ENCODE measurements at places on chromosomes 4 and X. TPM values are rescaled to one million over a fixed set of nuclear protein-coding genes. Genes with fewer than 3 reads are reported as not detected.
A peak's percentile ranks its signal among the peaks of the same experiment; 100 is the strongest.

GRCh38 chr4:99634742-99635360 is 22.8 kb downstream of the C4orf54 start:
- H3K27ac ChIP-seq, result no peak overlapping the region
- no peak overlapping the region for H3K4me3 ChIP-seq
- no peaks in the 10 kb centered on the region for H3K36me3 ChIP-seq
- no peak for DNase-seq

GRCh38 chr4:181896614-181897013 is 346.6 kb upstream of the TENM3 start:
- DNase-seq, result no peak
- H3K36me3 ChIP-seq, result no peaks in the 10 kb centered on the region
- no peak overlapping the region for H3K4me3 ChIP-seq
- H3K4me1 ChIP-seq, result no peaks in the 10 kb centered on the region

DNA sequence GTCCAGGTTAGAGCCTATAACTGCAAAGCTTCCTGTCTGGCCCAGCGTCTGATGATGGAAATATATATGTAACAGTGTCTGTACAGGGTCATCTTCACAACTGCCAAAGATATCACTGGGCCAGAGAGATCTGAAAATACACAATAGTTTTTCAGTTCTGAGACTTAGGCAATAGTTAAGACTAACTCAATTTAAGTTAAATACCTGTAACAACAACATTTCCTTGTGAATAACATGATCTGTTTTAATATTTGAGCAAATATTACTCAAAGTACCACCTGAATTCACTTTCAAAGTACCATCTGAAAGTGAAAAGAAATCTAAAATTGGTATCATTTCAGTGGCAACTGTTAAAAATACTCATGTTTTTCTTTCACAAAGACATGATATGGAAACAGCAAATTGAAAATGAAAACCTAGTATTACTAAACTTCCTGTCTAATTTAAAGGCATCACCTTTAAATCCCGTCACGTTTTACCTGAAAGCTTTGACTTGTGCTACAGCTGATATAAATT is 9.6 kb downstream of the ZAR1 start:
- H3K36me3 ChIP-seq, result peaks cover 31% of the 10 kb centered on the region
- H3K4me3 ChIP-seq, result no peak overlapping the region
- H3K27me3 ChIP-seq, result no peaks in the 10 kb centered on the region
- no peak for DNase-seq
- H3K4me1 ChIP-seq, result peaks cover 12% of the 10 kb centered on the region

- H3K27me3 ChIP-seq, result no peaks in the 10 kb centered on the region
- no peaks in the 10 kb centered on the region for H3K36me3 ChIP-seq
- no peak overlapping the region for H3K27ac ChIP-seq
These were observed 516.7 kb upstream of the SLIT2 start for GRCh38 chr4:19735012-19735411.

DNA sequence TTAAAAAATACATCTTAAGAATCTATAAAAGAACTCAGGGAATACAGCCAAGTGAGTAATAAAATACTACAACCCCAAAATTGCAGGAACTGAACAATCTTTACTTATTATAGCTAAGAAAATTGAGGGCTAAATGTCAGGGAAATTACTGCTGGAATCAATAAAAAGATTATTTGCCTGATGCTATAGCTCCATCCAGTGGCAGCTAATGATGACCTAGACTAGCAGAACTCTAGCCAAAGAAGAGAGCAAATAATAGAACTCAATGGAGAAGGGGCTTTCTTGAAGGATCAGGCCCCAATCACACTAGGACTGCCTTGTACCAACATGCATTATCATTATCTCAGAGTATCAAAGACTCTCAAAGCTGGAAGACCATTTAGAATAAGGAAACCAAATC is 85.0 kb upstream of the FAM241A start:
- H3K4me3 ChIP-seq, result no peak overlapping the region
- no peak overlapping the region for H3K27ac ChIP-seq
- H3K36me3 ChIP-seq, result no peaks in the 10 kb centered on the region
- H3K4me1 ChIP-seq, result peaks cover 4% of the 10 kb centered on the region

- no peak overlapping the region for H3K4me3 ChIP-seq
- H3K4me1 ChIP-seq, result no peaks in the 10 kb centered on the region
- no peaks in the 10 kb centered on the region for H3K36me3 ChIP-seq
- H3K27ac ChIP-seq, result no peak overlapping the region
- H3K27me3 ChIP-seq, result no peaks in the 10 kb centered on the region
- DNase-seq, result no peak
These were observed 207.3 kb upstream of the RADX start for GRCh38 chrX:106404512-106404911.

- DNase-seq, result no peak
- peaks cover 2% of the 10 kb centered on the region for H3K36me3 ChIP-seq
- H3K4me1 ChIP-seq, result peaks cover 9% of the 10 kb centered on the region
- H3K27me3 ChIP-seq, result peaks cover 72% of the 10 kb centered on the region
These were observed 176.2 kb downstream of the CBR4 start for GRCh38 chr4:168833881-168834280.

GRCh38 chrX:7146020-7146702 is 1.4 kb upstream of the STS start:
- peak overlapping the region; percentile 30 for H3K4me3 ChIP-seq
- no peaks in the 10 kb centered on the region for H3K27me3 ChIP-seq
- H3K4me1 ChIP-seq, result peaks cover 12% of the 10 kb centered on the region
- no peaks in the 10 kb centered on the region for H3K36me3 ChIP-seq

GRCh38 chr4:28469387-28469786 is 1608.7 kb downstream of the STIM2 start:
- H3K27ac ChIP-seq, result no peak overlapping the region
- no peaks in the 10 kb centered on the region for H3K4me1 ChIP-seq
- no peaks in the 10 kb centered on the region for H3K27me3 ChIP-seq
- DNase-seq, result no peak
- H3K36me3 ChIP-seq, result no peaks in the 10 kb centered on the region
- no peak overlapping the region for H3K4me3 ChIP-seq

- no peak overlapping the region for H3K4me3 ChIP-seq
- no peak for DNase-seq
- H3K36me3 ChIP-seq, result no peaks in the 10 kb centered on the region
- H3K27ac ChIP-seq, result no peak overlapping the region
These were observed 144.3 kb upstream of the PAQR3 start for GRCh38 chr4:79083406-79084010.

DNA sequence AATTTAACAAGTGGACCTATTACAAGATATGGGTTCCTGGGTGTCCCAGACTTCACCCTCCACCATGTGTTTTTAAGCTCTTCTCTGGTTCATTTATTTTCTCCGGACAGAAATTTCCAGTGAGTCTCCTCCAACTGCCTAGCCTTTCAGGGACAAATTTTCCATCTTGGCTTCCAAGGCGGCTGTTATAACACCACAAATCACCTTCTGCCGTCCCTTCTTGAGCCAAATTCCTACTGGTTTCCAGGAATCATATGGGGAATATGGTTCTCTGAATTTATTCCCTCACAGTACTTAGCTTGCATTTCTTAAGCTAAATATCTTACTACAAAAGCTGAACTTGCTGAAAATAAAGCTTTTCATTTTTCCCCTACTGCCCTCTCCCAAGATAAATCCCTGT is 18.8 kb downstream of the NEXMIF start:
- H3K36me3 ChIP-seq, result no peaks in the 10 kb centered on the region
- no peak overlapping the region for H3K4me3 ChIP-seq
- DNase-seq, result no peak
- H3K27me3 ChIP-seq, result no peaks in the 10 kb centered on the region
- no peak overlapping the region for H3K27ac ChIP-seq
- no peaks in the 10 kb centered on the region for H3K4me1 ChIP-seq

DNA sequence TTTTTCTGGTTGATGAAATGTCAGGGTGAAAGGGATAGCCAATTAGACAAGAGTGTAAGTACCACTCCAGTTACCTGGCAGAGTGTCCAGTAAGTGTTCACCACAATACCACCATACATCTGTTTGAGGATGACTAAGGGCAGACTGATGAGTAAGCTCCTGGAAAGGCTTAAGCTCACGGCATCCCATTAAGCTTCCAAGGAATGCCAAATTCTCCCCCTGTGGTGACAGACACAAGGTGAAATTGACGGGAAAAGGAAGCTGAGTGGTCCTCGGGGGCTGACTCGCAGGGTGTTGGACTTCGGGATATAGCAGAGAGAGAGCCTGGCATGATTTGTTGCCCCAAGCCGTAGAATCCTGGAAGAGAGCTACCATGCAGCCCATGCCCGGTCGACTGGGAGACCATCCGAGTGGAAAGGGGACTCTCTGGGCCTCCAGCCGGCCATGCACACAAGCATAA is 7.6 kb upstream of the BST1 start:
- peaks cover 19% of the 10 kb centered on the region for H3K27me3 ChIP-seq
- no peak for DNase-seq
- no peak overlapping the region for H3K4me3 ChIP-seq
- H3K4me1 ChIP-seq, result peaks cover 5% of the 10 kb centered on the region
- peaks cover 2% of the 10 kb centered on the region for H3K36me3 ChIP-seq

DNA sequence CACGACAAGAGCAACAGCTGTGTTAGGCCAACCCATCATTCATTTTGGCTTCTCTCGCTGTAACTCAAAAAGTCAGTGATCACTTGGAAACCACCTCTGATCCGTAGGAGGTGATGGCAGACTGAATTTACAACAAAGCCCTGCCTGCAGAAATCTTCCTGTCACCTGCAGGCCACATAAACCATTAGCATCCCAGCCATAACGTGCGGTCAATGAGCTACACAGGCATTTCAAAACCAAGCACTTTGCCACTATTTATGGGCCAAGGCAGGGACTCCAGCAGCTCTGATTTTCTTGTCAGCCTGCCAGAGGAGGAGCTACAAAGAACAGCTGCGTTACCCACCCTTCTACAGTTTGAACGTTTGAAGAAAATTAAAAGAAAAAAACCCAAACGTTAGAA is 228.1 kb upstream of the PPARGC1A start:
- H3K4me3 ChIP-seq, result no peak overlapping the region
- H3K36me3 ChIP-seq, result no peaks in the 10 kb centered on the region
- DNase-seq, result no peak
- no peak overlapping the region for H3K27ac ChIP-seq

- H3K36me3 ChIP-seq, result no peaks in the 10 kb centered on the region
- no peak overlapping the region for H3K27ac ChIP-seq
- no peaks in the 10 kb centered on the region for H3K4me1 ChIP-seq
- DNase-seq, result no peak
- peaks cover 2% of the 10 kb centered on the region for H3K27me3 ChIP-seq
- no peak overlapping the region for H3K4me3 ChIP-seq
These were observed 132.7 kb downstream of the ARHGAP24 start for GRCh38 chr4:85607624-85608023.

GRCh38 chr4:31084806-31085416 is 364.7 kb downstream of the PCDH7 start:
- H3K27ac ChIP-seq, result no peak overlapping the region
- H3K4me3 ChIP-seq, result no peak overlapping the region
- no peak for DNase-seq
- H3K4me1 ChIP-seq, result no peaks in the 10 kb centered on the region

- H3K4me1 ChIP-seq, result peaks cover 12% of the 10 kb centered on the region
- H3K27me3 ChIP-seq, result peaks cover 2% of the 10 kb centered on the region
- H3K27ac ChIP-seq, result no peak overlapping the region
- peaks cover 2% of the 10 kb centered on the region for H3K36me3 ChIP-seq
- DNase-seq, result no peak
- no peak overlapping the region for H3K4me3 ChIP-seq
These were observed 162.5 kb downstream of the AFAP1 start for GRCh38 chr4:7777017-7777710.

GRCh38 chr4:14465507-14465906 is 536.8 kb upstream of the CPEB2 start:
- no peaks in the 10 kb centered on the region for H3K27me3 ChIP-seq
- no peaks in the 10 kb centered on the region for H3K4me1 ChIP-seq
- H3K27ac ChIP-seq, result no peak overlapping the region
- no peak overlapping the region for H3K4me3 ChIP-seq
- H3K36me3 ChIP-seq, result no peaks in the 10 kb centered on the region
- no peak for DNase-seq

DNA sequence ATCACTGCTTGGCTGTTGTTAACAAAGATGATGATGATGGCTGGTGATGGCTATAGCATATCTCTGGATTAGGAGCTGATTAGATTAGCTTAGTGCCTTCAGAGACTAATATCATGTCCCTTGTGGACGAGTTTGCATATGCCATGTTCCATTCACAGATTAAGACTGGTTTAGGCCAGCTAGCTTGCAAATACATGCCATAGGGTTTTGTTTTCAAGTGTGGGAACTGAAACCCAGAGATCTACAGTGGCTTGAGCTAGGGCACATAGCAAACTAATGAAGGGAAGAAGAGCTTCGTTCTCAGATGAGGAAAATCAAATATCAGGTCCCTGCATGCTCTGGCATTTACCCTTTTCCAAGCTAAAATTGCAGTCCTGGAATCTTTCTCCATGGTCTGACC is 492.3 kb downstream of the MAGEE1 start:
- DNase-seq, result no peak
- H3K4me1 ChIP-seq, result no peaks in the 10 kb centered on the region
- H3K27ac ChIP-seq, result no peak overlapping the region
- no peaks in the 10 kb centered on the region for H3K36me3 ChIP-seq

DNA sequence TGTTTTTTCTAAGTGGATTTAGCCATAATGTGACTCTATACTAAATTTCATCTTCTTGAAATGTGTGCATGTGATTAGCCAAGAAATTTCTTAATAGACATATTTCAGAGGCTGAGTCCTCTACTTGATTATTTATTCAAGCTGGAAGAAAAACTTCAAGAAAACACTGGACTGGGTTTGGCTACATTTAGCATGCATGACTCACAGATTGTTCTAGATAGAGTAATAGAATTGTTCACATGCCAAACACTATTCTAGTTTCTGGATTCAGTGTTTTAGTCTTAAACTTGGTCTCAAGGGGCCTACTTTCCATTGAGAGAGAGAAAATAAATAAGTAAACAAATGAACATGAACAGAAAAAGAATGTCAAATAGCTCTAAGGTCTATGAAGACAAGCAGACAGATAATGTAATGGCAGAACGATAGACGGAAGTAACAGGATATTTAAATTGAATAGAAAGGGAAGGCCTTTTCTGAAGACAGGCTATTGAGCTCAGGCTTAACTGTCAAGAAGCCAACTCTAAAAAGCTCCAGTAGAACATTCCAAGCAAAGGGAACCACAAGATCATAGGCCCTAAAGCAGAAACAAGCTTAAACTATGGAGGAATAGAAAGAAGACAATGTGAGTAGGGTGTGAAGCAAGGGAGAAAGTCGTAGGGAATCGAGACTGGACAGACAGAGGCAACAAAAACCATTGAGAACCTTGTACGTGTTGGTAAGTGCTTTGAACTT is 104.6 kb downstream of the TMEM144 start:
- DNase-seq, result no peak
- no peak overlapping the region for H3K27ac ChIP-seq
- no peaks in the 10 kb centered on the region for H3K36me3 ChIP-seq
- no peaks in the 10 kb centered on the region for H3K4me1 ChIP-seq

Gene TRAM1L1
- not detected for total RNA-seq

Gene LDOC1
- 2.2 TPM for total RNA-seq

Gene BEND2
- total RNA-seq, result not detected

Gene VCX2
- total RNA-seq, result not detected

Gene HS3ST1
- total RNA-seq, result 0.47 TPM

Gene GAGE12G
- not detected for total RNA-seq

Gene ALAS2
- total RNA-seq, result not detected

Gene LRAT
- total RNA-seq, result not detected

Gene SOWAHD
- total RNA-seq, result 1.7 TPM

Gene NUDT10
- total RNA-seq, result 1.2 TPM

Gene RBM47
- total RNA-seq, result 2.7 TPM

Gene SYN1
- 0.37 TPM for total RNA-seq

Gene DAPP1
- 19.6 TPM for total RNA-seq

Gene YTHDC1
- total RNA-seq, result 122 TPM

Gene C4orf36
- not detected for total RNA-seq

Gene TRIM60
- total RNA-seq, result not detected

Gene LDB2
- total RNA-seq, result not detected

Gene HELT
- not detected for total RNA-seq

Gene PLXNB3
- 2.1 TPM for total RNA-seq

Gene MAGEA2
- total RNA-seq, result not detected

Gene CDS1
- total RNA-seq, result 0.33 TPM

Measured in activated naive CD8-positive, alpha-beta T cell treated with anti-CD3 and anti-CD28 coated beads, Interleukin-2, amount 10 ng/mL, durations not matched to agents 7 days and 5 days (primary cell).